ENCODE measurements at places on chromosomes 1 and 21.

DNA sequence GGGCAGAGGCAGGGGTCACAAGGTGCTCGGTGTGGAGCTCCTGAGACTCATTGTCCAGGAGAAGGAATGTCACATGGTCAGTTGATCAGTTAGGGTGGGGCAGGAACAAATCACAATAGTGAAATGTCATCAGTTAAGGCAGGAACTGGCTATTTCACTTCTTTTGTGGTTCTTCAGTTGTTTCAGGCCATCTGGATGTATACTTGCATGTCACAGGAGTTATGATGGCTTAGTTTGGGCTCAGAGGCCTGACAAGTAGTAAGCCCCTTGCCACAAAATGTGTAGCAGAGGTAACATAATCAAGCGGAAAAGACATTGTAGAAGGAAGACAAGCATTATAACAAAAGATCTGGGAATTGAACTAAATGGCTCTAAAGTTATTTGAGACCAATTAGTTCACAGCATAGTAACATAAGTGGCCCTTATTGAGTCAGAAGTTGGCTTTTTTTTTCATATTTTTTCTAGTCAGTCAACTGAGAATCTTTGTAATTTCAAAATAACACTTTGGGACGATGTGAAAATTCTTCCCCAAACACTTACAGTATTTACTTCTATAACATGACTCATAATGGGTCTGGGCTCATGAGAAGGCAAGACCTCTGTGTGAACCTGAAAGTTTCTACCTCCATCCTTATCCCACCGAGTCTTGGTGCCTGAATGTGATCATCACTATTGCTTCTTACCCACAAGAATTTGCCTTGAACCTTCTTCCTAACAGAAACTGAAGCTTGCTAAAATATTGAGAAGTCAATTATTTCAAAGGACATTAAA is 137.0 kb upstream of the DPT start:
- DNase-seq: no peak

DNA sequence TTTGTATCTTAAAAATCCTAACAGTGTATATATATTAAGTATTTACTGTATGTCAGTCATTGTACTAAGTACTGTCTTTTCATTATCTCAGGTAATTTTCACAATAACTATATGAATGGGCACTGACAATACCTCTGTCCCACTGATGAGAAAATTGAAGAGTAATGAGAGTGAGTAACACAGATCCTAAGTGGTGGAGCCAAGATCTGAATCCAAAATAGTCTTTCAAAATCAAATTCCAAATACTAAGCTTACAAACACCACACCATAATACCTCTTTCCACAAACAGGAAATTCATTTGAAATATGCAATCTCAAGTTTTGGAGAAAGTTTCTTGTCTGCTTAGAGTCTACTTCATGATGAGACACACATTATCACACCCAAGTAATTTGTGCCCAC is 105.9 kb upstream of the EDEM3 start:
- no peak for DNase-seq

- no peak for DNase-seq
Observed at GRCh38 chr1:11204396-11205190, 15.4 kb downstream of the ANGPTL7 start.

DNA sequence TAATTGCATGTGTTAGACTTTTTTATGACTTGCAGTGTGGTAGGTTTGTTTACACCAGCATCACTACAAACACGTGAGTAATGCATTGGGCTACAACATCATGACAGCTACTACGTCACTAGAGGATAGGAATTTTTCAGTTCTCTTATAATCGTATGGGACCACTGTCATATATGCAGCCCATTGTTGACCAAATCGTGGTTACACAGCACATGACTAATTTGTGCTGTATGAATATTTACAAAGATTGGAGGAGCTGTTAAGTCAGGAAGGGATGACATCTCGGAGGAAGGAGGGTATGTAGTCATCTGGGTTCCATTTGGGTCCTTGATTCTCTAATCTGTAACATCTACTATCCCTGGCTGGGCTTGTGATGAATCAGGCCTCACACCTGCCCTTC is 270.9 kb downstream of the TNR start:
- DNase-seq: no peak

Measured in dorsolateral prefrontal cortex (tissue), 122 donors.